ENCODE measurements at places on chromosomes 2 and 18.

DNA sequence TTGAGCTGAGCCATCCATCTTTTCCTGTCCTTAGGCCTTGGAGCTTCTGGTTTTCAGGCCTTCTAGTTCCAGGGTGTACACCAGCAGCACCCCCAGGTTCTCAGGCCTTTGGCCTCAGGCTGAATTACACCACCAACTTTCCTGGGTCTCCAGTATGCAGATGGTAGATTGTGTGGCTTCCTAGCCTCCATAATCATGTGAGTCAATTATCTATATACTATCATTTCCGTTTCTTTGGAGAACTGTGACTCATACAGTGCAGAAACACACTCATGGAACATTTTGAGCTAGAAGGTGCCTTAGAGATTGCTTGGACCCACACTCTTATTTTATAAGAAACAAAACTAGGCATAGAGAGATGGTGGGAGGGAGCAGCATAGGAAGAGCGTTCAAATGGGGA lies 167.4 kb downstream of the NCK2 start:
- DNase-seq: no peak

GRCh38 chr2:190879474-190880377 lies 895 bp upstream of the GLS start:
- no peak for DNase-seq

DNA sequence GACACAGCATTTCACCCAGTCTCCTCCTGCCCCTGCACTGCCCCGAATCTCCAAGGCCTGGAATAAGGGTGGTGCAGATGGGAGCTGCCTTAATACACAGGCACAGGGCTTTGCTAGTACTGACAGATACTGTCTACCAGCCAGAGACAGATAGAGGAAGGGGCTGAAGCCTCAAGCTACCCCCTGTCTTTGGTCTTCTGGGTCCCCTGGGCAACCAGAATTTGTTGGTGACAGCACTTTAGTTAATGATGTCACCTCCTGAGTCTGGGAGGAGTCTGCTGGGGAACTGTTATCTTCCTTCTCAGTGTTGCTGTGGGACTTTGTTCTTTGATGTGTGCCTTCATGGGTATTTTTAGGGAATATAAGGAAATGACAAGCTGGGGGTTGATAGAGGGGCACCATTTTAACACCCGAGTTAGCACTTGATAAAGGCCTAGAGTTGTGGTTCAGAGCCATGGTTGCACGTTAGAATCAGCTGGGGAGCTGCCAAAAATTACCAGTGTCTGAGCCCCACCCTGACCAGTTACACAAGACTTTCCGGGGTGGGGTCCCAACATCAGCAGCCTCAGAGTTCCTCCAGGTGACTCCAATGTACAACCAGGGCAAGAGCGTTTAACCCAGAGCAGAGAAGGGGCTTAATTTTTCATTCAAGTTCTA lies 136.8 kb downstream of the SMAD7 start:
- DNase-seq: no peak

GRCh38 chr2:143700865-143701264 lies 571.6 kb downstream of the ARHGAP15 start:
- DNase-seq: no peak

- DNase-seq: no peak
Measured at GRCh38 chr18:7164323-7165004, 46.9 kb upstream of the LAMA1 start.

- no peak for DNase-seq
Measured at GRCh38 chr2:236262238-236262637, 2.0 kb downstream of the ASB18 start.

GRCh38 chr2:217330647-217331046 lies 470.8 kb upstream of the TNP1 start:
- no peak for DNase-seq

- no peak for DNase-seq
Measured at GRCh38 chr18:73514449-73514848, 633.2 kb downstream of the FBXO15 start.

DNA sequence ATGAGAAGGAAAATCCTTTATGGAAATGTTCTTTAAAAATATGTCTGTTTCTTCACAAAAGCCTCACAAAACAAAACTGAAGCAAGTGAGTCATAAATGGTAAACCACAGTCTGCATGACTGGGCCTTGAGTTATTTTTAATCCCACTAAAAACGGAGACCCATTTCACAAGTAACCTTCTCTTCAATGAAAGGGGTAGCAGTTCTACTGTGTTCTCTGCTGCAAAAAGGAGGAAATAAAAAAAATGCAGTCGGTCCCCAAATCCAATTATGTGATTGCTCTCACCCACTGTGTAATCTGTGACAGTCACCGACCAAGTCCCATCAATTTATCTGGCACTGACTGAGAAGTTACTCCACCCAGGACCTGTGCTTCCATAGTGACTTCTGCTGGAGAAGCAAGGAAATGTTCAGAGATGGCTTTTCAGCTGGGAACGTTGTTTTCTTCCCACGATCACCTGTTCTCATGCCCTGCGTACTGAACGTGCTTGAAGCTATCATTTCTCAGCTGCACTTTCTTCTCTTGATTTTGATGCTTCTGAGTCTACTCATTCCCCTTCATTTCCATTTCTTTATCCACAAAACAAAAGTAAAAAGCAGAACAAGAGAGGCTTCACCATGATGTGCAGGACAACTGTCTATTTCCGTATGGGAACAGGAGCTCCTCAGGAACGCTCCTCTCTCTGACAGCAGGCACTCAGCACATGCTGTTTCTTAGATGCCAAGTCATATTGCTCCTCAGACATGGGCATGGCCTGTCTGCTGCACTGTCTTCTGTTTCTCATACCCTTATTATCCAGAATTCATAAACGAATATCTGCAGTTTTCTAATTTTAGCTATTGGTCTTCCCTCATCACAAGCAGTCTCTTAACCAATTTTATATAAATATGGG lies 80.0 kb upstream of the TMEM200C start:
- no peak for DNase-seq

GRCh38 chr2:119134775-119135174 lies 23.8 kb downstream of the C1QL2 start:
- no peak for DNase-seq

GRCh38 chr2:203669820-203670219 lies 36.6 kb upstream of the CD28 start:
- DNase-seq: no peak

GRCh38 chr18:70500748-70501147 lies 211.9 kb downstream of the SOCS6 start:
- no peak for DNase-seq

DNA sequence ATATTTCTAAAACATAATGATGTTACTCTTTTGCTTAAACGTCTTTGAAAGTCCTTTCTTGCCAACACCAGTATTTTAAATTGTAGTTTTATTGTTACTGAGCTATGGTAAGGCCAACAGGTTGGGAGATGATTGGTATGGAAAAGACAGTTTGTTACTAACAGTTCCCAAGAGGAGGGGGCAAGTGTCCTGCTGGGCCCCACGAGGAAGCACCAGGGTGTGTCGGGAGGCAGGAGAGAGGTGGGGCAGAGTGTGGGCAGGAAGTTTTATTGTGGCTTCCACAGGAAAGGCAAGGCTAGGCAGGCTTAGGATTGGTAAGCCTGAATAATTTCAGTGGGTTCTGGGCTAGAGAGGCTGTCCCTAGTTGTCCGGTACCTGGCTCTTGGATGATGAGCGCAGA lies 134.3 kb downstream of the SOCS6 start:
- no peak for DNase-seq

GRCh38 chr2:42116195-42117181 lies 52.7 kb upstream of the EML4 start:
- no peak for DNase-seq

GRCh38 chr18:46910856-46911255 lies 6.5 kb downstream of the PIAS2 start:
- no peak for DNase-seq

- DNase-seq: no peak
Measured at GRCh38 chr2:178829299-178829960, 22.2 kb upstream of the TTN start.

DNA sequence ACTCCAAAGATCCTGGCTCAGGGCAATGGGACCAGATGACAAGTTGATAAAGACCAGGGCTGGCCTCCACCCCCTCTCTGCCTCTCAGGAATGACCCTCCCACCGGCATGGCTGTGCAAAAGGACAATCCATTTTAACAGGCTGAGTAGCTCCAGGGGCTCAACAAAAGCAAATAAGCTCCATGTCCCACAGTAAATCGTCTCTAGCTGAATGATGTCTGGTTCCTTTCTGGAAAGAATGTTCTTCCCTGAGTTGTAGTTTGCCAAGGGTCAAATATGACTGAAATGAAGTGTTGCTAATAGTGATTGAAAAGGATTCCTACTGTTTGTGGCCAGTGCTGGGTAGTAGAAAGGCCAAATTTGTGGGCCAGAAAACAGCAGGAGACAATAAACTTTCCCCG lies 434.4 kb upstream of the ETAA1 start:
- no peak for DNase-seq

- no peak for DNase-seq
Measured at GRCh38 chr18:63111671-63112402, 207.7 kb downstream of the BCL2 start.

GRCh38 chr2:205868053-205868452 lies 185.8 kb downstream of the NRP2 start:
- DNase-seq: no peak

GRCh38 chr2:229270551-229271410 lies at the start of gene PID1:
Gene PID1, minus strand, starts transcription at chr2:229271287. Its CDS starts 244 bp downstream, at chr2:229271043.
- no peak for DNase-seq

DNA sequence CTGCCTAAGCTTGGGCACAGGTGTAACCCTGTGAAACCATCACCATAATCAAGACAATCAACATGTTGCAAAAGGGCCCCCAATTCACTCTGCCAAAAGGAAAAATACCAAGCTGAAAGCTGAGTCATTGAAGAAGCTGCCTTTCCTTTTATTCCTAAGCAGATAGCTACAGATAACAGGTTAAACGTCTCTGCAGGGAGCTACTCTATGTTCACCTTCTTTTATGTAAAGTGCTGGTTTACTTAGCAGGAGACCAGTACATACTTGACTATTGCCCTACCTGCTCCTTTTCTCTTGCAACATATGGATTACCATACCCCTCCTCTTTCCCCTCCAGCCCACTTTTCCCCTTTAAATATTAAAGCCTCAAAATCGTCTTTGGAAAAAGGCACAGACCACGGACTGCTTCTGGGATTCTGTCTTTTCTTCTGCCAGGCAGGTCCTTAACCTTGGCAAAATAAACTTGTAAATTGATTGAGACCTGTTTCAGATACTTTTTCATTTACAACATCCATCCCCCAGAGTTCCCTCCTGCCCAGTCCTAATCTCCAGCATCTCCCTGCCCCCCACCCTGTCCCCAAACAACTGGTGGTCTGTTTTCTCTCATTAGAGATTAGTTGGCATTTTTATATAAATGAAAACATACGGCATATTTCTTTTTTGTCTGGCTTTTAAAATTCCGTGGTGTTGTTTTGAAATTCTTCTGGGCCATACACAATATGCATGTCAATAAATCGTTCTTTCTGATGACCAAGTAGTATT lies 37.8 kb upstream of the LDLRAD4 start:
- DNase-seq: no peak

- no peak for DNase-seq
Measured at GRCh38 chr2:112529757-112530156, 12.5 kb upstream of the POLR1B start.

GRCh38 chr2:147862859-147863516 lies 18.2 kb downstream of the ACVR2A start:
- DNase-seq: no peak

- DNase-seq: no peak
Measured at GRCh38 chr2:71877636-71878035, 270.0 kb downstream of the CYP26B1 start.

- no peak for DNase-seq
Measured at GRCh38 chr2:127103243-127104165, 3.5 kb downstream of the BIN1 start.

GRCh38 chr2:138252587-138252986 lies 249.0 kb upstream of the SPOPL start:
- no peak for DNase-seq

- DNase-seq: no peak
Measured at GRCh38 chr18:77524909-77525308, 275.3 kb downstream of the GALR1 start.

All from activated naive CD4-positive, alpha-beta T cell (primary cell).